ENCODE measurements at places on chromosomes 3 and 15.

GRCh38 chr3:184660931-184661330, 50.9 kb downstream of the MAGEF1 start:
- no peak for DNase-seq

- DNase-seq: no peak
Observed at GRCh38 chr15:75171408-75171807, 30.3 kb upstream of the C15orf39 start.

- no peak for DNase-seq
Observed at GRCh38 chr3:188330138-188330537, 176.2 kb downstream of the LPP start.

DNA sequence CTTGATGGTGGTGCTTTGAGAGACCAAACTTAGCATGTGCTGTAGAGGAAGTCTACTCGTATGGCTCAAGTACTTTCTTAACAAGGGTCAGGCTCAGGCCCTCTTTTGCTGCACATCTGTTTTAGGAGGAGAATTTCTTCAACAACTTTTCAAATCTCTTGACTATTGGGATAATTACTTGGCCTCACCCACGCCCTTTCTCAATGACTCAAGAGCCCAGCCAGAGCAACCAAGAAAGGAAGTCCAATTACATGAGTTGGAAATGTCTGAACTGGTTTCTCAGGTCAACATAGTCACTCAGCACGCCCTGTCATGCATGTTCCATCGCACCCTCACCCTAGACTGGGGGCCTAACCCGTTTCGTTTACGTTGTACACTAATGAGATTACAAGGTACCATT, 44.8 kb upstream of the UMPS start:
- no peak for DNase-seq

DNA sequence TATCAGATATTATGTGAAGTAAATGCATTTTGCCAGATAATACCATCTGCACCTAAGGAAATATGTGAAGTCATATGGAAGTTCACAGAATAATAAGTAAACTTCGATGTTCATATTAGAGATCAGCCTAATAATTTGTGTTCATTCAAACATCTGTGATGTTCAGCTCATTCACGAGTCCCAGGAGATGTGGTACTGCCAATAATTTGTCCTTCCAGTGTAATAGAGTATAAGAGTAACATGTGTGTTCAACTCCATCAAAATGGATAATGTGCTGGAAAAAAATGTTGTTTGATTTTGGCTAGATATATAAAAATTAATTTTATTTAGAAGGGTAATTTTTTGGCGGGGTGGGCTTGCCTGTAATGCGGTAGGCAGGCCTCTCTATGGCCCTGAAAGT, 75.4 kb upstream of the ARL6 start:
- DNase-seq: no peak

GRCh38 chr3:110381992-110382391, 689.6 kb upstream of the NECTIN3 start:
- no peak for DNase-seq

GRCh38 chr15:86002444-86002843, 77.2 kb upstream of the AGBL1 start:
- no peak for DNase-seq

- no peak for DNase-seq
Observed at GRCh38 chr3:46141813-46142212, 66.3 kb downstream of the CCR1 start.

DNA sequence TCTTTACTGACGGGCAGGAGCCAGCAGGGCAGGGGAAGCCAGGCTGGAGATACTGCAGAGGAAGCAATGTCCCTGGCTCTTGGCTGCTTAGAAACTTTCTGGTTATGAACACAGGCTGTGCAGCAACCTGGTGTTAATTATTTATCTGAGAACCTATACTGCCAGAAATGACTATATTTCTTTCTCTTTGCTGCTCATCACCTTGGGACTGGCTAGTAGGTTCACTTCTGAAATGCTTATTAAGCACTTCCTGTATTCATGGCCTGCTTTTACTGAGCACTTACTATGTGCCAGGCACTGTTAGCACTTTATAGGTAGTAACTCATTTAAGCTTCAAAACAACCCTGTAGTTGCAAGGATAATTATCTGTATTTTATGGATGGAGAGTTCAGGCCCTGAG, 57.6 kb downstream of the RAB11A start:
- no peak for DNase-seq

DNA sequence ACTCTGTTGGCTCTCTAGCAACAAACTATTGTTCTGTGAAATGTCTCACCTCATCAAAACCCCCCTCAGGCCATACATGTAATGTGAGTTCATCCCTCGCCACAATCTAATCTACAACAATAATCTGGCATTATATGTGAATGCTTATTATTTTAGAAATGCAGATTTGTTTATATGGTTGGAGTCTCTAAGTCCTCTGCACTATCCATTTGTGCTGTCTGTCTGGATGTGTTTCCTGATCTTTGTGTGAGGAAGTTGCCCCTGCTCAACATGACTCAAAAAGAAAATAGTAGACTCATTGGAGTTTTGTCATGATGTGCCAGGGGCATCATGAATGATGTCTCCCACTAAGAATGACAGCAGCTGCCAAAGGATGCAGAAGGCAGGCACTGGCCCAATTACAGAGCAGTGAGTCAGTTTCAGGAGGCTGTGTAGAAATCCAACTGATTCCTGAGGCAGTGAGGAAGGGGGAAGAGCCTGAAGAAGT, 161.6 kb upstream of the PDZRN3 start:
- DNase-seq: no peak

DNA sequence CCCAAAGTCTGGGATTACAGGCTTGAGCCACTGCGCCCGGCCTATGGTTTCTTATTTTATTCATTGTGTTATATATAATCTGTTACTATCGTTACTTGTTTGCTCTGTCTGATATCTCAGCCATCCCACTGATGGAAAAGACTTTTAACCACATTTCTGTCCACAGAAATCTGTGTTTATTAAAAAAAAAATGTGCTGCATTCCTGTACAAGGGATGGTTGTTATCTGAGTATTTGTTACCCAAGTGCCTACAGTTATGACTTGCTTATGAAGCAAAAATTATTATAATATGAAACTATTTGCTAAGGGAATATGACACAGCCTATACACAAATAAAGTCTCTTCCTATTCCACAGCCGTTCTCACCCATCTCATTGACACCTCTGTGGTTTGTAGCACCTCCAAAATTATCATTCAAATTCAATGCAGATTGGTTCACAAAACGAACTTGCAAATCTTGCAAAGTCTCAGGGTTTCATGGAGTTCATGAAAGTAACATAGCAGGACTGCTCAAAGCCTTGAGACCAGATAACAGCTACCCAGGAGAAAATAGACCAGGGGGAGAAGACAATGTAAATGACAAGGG, 47.4 kb upstream of the UBE2E1 start:
- no peak for DNase-seq

DNA sequence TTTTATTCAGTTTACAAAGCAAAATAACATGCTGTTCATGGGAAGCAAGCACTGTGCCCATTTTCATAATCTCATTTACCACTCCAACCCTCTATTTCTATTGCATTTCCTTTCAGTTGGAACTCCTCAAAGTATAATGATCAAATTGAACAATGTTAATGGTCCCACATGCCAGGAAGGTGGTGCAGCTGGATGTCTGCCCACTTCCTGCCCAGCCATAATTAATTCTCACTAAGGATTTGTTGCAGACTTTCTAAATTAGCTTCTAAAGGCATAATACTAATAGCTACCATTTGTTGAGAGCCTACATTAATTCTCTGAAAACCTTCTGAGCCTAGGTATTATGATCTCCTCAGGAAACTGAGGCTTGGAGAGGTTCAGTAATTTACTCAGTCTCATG, 316.1 kb upstream of the TPM1 start:
- no peak for DNase-seq

DNA sequence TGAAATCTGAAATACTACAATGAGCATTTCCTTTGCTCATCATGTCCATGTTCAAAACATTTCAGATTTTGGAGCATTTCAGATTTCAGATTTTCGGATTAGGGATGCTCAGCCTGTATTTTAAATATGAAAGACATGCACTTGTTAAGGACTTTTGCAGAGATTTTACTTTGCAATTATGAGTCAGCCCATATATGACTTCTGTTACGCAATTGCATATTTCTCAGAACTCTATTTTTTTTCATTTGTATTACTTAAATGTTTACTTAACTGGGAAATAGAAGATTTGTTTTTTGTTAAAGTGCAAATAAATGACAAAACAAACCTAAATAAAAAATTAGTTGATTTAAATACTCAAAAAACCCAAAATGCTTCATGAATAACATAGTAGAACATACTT, 376.2 kb downstream of the ZBTB20 start:
- no peak for DNase-seq

GRCh38 chr15:71325481-71325880, 210.2 kb downstream of the THSD4 start:
- DNase-seq: no peak

GRCh38 chr3:141012571-141012970, 38.6 kb upstream of the SPSB4 start:
- DNase-seq: no peak

GRCh38 chr3:156535162-156535627, 19.7 kb downstream of the SSR3 start:
- DNase-seq: no peak

DNA sequence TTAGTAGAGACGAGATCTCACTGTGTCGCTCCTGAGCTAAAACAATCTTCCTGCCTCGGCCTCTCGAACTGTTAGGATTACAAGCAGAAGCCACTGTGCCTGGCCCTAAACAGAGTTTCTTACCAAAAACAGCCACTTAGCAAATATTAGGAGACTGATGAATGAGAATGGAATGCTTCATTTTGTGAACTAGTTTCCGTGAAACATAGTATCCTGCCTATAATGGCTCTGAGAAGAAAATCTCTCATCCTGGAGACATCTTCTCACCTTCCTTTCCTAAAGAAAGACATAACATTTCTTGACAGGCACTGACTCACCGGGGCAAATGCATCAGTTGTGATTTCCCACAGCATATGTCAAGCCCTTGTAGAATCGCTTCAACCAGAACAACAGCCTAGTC, 44.9 kb downstream of the GJD2 start:
- DNase-seq: no peak

DNA sequence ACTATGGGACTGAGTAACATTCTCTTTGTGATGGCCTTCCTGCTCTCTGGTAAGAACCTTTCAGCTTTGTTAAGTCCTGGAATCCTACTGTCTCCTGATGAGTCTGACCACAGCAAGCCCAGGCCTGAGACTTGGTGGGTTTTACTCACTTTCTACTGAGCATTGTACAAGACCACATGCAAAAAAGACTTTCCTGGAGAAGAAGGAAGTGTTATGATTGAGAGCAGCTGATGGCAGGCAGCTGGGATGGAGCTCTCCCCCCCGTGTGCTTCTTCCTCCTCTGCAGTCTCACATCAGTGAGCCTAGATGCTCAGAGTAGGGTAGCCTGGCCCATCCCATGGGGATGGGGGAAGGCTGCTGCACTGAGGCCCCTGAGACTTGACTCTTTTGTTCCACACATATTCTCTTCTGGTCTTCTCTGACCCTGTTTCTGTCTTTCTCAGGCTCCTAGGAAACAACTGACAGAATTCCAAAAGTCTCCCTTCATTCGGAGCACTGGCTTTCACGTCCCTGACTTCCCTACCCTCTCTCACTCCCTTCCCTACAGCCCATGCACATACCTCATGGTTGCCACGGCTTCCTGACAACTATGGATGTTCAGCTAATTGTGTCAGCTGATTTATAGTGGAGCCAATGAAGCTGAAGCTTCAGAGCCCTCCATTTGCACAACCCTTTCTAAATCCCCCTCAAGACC, 36.6 kb downstream of the CD86 start:
- DNase-seq: no peak

- DNase-seq: peak; percentile 33
Observed at GRCh38 chr3:49723296-49723627, 489 bp downstream of the GMPPB start.

DNA sequence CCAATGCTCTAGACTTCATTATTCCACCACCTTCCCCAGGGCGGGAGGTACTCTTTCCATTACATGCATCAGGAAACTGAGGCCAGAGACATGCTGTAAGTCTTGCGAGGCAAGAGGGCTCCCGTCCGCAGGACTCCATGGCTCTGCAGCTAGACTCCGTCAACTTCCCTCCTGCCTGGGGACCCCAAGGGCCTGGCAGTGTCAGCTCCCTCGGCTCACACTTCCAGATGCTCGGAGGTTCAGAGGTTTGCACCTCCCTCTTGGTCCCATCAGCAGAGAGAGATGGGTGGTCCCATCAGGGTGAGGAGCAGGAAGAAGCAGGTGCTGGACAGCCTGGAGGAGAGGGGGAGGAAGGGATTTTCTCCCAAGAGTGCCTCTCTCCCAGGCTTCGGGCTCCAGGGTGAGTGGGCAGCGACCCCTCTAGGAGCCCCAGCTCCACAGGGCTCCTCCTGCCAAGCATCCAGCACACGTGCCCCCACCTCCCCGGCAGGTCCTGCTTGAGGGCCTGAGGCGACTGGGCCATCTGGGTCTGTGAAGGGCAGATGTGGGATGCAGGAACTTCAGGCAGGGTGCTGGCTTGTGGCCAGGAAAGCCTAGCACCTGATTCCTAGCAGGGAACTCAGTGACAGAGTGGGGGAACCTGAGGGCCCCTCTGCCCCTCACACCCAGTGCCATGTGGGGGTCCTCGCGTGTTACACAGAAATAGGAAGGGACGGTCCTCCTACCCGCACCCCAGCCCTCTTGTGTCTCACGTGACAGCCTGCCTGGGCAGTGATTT, 9.3 kb downstream of the PAK6 start:
- no peak for DNase-seq

- no peak for DNase-seq
Observed at GRCh38 chr3:123949641-123950040, 11.4 kb downstream of the CCDC14 start.

DNA sequence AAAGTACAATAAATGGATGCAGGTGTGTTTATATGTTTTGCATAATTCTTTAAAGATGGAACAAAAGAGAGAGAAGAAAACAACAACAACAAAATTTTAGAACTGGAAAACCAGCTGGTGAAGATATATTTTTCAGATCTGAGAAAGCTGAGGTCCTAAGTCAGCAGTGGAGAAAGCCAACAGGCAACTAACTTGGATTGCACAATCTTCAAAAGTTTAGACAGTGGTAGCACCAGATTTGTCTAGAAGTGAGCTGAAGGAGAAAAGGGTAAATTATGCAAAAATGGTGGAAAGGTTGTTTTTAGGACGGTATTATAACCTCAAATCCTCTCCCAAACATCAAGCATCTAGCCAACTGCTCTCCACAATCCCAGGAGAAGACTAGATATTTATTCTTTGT, 17.0 kb downstream of the FGF12 start:
- no peak for DNase-seq

DNA sequence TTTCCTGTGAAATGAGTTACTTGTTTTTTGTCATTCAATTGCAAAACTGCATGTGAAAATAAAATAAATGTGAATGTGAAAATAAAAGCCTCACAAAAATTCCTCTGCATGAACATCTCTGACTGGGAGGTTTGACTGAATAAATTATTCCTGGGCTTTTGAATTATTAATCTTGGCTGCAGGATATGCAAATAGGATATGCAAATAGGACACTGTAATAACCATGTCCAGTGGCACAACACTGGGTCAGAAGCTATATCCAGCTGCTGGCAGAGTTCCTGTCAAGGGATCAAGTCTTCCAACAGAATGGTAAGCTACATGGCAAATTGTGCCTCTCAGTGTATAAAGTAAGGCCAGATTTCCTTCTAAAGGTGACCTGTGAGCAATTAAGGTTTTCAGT, at the start of gene SUCNR1:
TSS of gene SUCNR1 (plus strand) at position 246 of the 400 bp plus-strand sequence. CDS start 6,250 bp downstream, outside the sequence.
- no peak for DNase-seq

GRCh38 chr3:42090973-42091731, at the start of gene TRAK1:
TSS of gene TRAK1 (plus strand) at chr3:42091357. CDS start at chr3:42091470, 113 bp downstream.
- DNase-seq: no peak

- no peak for DNase-seq
Observed at GRCh38 chr3:163878396-163878795, 1199.9 kb downstream of the SI start.

- DNase-seq: no peak
Observed at GRCh38 chr3:159996018-159996417, 7.4 kb downstream of the IL12A start.

- DNase-seq: no peak
Observed at GRCh38 chr3:125139386-125139785, 73.2 kb downstream of the SLC12A8 start.
